CD4-positive, alpha-beta T cell treated with Interleukin-6 for 4 hours (primary cell): ENCODE measurements at places on chromosomes 6 and 20.

- DNase-seq = no peak
Measured at GRCh38 chr6:52539607-52540006, 37.3 kb downstream of the TRAM2 start.

DNA sequence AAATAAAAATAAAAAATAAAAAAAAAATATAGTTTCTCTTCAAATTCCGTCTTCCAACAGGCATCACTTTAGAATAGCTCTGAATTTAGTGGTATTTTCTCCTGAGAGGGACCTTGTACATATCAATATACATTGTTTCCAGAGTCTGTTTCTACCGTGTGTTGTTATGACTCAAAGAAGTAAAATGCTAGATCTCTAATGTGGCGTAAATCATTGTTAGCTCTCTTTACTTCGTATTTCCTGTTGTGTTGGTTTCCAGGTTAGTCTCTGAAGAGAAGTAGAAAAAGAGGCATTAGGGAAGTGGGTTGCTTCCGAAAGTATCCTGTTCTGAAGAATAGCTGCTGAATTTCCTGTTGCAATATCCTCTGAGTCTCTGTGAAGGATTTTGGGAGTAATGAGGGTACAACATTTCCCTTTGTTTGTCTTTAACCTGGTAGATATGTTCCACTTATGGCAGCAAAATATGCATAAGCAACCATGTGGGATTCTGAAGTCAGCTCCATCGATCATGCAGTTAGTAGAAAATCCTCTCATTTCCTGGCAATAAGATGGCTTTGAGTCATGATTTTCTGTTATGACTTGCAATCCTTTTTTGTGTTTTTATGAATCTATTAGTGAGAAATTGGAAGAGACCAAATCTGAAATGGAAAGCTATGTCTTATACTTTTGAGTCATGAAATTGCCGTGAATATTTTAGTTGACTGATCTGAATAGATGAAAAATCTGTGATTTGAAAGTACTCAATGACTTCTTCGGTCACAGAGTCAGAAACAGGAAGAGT, 42.0 kb upstream of the MCHR2 start:
- no peak for DNase-seq

DNA sequence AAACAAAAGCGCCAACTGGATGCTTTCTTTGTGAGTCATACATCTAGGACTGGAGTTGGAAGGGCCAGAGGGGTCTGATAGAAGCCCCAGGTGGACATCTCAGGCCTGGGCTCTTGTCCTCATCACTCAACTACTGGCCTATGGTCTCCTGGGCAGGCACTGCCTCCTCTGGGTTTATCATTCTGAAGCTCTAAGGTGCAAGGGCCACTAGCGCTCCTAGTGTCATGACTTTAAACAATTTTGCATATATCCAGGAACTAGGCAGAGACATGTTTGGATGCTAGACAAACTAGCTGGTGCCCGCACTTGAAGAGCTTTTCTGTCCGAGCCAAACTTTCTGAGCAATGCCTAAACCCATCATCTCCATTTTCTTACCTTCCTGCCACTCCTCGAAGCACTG, 72.3 kb downstream of the CD164 start:
- DNase-seq = no peak

DNA sequence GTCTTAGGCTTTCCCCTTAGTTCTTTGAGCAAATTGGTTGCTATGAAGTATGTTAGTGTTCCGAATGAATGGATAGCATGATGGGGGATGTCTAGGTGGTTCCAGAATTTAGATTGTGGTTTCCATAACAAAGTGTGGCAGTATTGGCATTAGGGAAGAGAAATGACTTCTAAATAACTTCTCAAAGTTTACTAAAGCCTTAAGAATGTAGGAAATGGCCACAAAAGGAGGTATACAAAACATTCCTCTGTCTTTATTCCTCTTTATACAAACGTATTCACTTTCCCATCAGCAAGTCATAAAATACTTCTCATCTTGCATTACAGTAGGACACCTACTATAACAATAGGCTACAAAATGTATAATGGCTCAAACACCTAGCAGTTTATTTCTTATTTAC, 279.6 kb downstream of the ESR1 start:
- DNase-seq = no peak

DNA sequence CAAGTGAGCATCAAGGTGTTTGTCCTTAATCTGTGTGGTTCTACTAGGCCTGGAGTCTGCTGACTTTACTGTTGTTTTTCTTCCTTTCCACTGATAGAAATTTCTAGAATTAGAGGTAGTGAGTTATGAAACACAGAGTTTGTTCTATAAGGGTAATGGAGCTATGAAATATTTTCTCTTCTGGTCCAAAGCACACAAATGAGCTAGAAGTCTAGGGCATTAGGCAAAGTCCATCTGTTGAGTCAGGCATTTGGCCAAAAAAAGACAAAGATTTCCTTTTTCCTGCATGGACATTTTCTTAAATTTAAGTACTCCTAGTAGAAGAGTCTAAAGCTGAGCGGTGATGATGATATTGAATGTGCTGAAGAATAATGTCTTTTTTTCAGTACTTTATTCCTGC, 174.3 kb upstream of the STXBP5 start:
- DNase-seq = no peak

DNA sequence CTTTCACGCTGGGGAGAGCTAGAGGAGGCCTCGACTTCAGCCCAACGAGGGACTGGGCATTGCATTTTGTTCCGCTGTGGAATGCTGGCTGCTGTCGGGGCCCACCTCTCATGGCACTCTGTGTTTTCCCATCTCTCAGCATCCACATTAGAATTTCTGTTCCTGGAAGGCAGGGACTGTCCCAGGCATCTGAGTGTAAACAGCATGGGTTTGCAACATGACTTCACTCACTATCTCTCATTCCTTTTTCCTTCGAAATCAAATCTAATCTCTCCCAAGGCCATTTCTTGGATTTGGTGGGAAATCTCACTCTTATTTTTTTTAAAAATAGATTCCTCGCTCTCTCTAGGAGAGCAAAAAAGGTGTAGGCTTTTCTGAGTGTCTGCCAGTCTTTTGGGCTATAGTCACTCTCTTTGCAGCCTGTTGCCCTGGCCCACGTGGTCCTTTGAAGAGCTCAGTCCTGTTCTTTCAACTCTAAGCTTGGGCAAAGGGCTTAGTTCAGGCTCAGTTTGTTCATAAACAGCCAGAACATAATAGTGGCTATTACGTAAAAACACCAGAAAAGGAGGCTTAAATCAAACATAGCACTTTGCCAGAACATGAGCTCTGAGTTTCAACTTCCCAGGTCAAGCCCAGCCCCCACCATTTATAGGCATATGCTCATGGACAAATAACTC, 284.6 kb upstream of the ZFP64 start:
- no peak for DNase-seq

DNA sequence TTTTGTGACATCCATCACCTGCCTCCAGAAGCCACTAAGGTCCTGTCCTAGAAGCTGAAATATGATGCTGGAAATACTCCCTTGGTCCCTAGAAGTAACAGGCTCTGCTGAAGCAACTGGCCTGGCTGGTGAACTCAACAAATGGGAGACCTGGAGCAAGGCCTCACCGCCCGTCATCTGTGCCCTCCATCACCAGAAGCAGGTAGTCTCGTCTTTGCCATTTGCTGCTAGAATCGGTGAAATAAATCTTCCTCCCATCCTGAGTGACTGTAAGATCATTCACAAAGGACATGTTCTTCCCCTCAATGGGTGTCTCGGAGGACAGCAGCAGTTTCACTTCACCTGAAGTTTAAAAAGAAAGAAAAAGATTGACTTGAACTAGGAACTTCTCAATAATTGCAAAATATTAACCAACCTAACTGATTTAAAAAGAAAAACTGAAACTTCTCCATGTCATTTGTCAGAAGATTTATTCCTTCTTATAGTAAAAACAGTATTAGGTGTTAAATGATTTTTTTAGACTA, 21.0 kb downstream of the CST7 start:
- no peak for DNase-seq

- DNase-seq = no peak
Measured at GRCh38 chr6:41691426-41692079, 43.9 kb downstream of the TFEB start.

DNA sequence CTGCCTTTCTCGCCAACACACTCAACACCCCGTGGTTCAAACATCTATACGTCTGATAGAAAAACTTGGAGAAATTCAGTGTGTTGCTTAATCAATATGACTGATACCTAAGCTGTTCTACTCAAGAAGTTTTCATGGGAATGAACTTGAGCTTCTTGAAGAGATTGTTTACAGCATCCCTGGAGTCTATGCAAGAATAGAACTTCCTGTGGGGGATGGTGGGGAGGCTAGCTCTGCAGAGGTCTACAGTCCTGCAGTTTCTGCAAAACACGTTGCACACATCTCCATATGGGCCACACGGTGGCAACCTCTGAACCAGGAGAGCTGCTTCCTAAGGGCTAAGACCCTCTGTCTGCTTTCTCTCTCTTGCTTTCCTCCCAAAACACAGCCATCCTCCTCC, 32.7 kb upstream of the FANCE start:
- DNase-seq = peak; percentile 44

DNA sequence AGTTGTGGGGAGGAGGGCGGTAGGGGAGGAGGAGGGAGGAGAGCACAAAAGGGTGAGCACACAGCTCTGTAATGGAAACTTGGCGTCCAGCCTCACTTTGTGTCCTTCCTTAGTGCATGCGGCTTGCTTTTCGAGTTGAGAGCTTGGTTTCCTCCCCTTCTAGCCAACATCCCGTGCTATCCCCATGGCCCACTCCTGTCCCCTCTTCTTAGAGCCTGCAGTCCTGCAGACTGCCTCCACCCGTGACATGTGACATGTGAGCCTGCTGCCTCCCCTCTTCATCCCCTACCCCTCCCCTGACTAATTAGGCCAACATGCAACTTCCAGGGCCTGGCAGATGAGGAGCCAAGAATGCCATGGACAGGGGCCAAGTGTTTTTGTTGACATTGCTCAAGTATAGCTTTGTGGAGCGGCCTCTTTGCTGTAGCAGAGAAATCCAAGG, 63.2 kb downstream of the SLC24A3 start:
- DNase-seq = no peak

- DNase-seq = no peak
Measured at GRCh38 chr20:1888796-1889463, 6.3 kb upstream of the SIRPA start.

GRCh38 chr6:42627044-42627443, 63.2 kb downstream of the UBR2 start:
- no peak for DNase-seq

- DNase-seq = no peak
Measured at GRCh38 chr6:30826961-30827342, 57.4 kb upstream of the DDR1 start.

GRCh38 chr20:40262219-40262618, 426.8 kb downstream of the MAFB start:
- DNase-seq = no peak

DNA sequence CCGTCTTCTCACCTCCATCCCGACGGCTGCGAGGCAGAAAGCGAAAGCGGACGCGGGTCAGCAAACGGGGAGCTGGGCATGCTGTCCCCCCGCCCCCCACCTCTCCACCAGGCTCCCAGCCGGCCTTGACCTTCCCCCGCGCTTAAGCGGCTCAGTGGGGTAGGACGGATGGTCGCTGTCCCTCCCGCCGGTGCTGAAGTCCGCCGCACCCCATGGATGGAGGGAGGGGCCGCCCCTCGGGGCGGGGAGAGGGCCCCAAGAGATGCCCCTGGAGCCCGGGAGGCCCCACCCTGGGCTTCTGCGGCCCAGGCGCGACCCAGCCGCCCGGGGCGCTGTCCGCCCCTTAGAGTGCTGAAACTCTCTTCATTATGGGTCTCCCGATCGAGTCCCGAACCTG, at the start of gene KCNB1:
KCNB1 (minus strand) TSS at position 48 of the 397 bp plus-strand sequence. CDS start 188 bp downstream, outside the sequence.
- peak; percentile 12 for DNase-seq

- DNase-seq = no peak
Measured at GRCh38 chr20:51004781-51005180, 18.1 kb downstream of the KCNG1 start.

DNA sequence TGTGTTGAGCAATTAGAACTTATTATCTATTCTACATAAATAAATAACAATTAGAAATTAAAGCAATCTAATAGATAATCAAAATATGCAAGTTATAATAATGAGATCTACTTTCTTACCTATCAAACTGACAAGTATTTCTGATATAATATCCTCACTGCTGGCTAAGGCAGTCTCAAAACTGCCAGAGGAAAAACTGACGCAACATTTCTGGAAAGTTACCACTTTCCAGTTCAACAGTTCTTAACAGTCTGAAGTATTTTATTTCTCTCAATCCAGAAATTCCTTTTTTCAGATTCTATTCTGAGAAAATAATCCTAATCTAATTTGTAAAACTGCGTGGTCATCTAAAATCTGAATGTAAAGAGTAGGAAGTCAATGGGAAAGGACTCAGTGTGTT, 121.0 kb downstream of the TRDN start:
- no peak for DNase-seq

DNA sequence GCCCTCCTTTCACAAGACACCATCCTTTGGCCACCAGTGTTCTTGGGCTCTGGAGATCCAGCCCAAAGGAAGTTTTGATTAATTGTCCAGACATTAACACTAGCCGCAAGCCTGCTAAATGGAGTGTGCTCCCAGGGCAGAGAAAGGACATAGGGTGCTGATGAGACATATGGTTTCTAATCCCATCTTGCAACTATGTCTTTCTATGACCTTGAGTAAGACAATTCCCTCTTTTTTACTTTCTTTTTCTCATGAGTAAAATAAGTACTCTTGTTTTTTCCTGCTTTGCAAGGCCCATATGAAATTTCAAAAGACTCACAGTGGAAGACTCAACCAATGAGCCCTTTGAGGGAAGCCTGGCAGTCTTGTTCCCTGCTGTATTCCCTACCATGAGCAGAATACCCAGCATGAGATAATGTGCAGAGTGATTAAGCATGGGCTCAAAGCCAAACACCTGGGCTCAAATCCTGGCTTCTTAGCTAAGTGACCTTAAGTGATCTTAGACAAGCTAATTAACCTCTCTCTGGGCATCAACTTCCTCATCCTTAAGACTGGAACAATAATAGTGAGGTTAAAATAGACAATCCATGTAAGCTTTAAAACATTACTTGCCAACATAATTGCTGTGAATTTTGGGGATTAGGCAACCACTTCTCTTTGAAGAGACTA, at the start of gene WFDC10B:
WFDC10B (minus strand) TSS at position 51 of the 669 bp plus-strand sequence. CDS start 19,027 bp downstream, outside the sequence.
- DNase-seq = no peak

GRCh38 chr20:8116067-8116811, 15.8 kb upstream of the PLCB1 start:
- no peak for DNase-seq

GRCh38 chr6:15526212-15526701, 136.6 kb downstream of the DTNBP1 start:
- no peak for DNase-seq

DNA sequence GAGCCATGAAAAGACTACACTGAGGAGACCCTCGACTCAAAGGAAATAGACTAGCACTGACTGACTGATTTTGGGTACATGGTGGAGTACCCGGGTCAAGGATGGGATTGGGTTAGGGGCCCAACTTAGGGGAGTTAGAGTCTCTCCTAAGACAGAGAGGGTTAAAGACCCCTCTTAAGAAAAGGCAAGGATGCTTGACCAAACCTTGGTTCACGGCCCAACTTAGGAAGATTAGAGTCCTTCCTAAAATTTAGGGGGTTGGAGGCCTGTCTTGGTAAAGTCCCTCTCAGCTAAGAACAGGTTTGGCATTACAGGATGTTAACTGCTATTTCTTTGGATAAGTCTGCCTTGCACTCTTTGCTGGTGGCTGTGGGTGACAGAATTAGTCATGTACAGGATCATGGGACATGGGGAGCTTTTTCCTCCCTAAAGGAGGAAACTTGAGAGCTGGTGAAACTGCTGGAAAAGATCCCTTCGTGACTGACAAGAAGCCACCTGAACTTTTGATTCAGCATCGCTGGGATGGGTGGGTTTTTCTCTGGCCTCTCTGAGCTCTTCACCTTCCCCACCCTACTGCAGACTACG, 12.3 kb upstream of the SLC22A16 start:
- DNase-seq = no peak
